RKO (cell line): ENCODE measurements at places on chromosomes 2 and 18.

GRCh38 chr2:126761981-126762878 lies 106.3 kb downstream of the GYPC start:
- DNase-seq: no peak

DNA sequence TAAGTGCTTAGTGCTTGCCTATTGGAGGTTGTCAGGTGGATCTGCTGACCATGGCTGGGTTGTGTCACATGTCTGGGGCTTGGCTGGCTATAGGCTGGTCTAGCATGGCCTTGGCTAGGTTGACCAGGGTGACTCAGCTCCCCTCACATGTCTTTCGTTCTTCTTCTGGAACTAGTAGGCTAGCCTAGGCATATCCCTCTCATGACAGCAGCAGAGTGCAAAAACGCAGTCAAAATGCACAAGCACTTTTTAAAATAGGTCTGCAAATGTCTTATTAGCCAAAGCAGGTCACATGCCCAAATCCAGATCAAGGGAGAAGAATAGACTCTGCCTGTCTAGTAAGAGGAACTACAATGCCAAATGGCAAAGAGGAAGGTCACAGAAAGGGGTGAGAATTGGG lies 179.7 kb upstream of the ACVR2A start:
- DNase-seq: peak; percentile 18

DNA sequence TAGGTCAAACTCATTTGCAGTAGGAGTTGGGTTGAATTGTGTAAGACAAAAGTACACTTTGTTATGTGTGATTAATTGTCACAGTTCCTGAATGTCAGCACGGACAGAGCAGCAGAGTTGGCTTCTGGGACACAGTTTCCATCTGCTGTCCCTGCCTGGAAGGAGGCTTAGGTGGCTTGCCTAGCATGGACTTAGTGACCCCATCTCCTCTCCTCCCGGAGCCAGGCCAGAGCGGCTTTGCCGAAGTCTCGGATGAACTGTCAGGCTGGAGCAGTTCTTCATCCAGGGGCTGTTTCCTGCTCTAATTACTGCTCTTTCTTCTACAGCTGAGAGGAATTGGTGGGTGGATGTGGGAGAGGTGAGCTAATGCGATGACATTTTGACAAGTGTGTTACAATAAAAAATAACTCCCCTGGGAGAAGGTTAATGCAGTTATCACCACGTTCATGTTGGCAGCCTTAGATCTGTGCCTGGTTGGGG lies 102.0 kb downstream of the SH3RF3 start:
- DNase-seq: no peak

DNA sequence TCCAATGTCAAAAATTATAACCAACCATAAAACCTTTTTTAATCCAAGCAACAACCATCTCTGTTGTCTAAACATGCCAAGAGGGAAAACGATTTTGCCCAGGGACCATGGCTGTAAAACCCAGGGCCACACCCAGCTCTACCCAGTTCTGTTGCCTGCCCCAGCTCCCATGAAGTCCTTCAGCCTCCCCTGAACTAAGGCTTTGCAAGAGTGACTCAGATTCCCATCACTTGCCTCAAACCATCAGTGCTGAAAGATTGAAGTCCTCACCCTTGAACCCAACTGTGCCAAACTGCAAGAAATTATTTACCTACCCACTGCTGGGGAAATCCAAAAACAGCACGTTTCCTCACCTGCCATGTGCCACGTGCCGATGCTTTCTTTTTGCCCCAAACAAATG lies 102.5 kb downstream of the TFCP2L1 start:
- no peak for DNase-seq

GRCh38 chr2:147660680-147661079 lies 184.1 kb upstream of the ACVR2A start:
- no peak for DNase-seq

DNA sequence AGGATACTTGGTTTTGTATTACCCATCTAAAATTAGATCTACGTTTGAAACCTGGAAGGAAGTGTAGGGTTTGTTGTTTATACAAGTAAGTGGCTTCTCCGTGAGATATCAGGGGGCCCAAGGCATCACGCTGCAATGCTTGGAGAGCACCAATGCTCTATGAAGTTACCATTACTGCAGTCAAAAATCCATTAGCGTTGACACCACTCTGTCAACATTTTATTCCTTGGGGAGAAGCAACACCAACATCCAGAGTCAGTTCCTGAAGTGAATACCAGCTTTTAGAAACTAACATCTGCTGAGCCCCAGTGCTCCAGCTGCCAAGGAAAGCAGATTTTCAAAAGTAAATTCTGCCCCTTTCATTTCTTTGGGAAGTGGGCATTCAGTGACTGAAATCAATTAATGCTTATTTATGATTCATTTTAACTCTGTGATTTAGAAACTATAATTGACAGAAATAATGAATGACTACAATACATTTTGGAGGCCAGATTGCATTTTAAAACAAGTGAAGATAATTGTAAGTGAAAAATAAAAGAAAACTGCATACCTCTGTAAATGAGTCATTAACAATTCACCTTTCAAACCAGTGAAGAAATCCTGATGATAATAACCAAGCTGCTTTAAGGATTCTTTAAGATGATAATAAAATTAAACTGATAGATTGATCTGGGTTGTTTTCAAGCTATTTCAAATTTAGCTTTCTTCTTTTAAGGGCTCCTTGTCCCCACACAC lies 30.5 kb downstream of the LRP1B start:
- DNase-seq: no peak

DNA sequence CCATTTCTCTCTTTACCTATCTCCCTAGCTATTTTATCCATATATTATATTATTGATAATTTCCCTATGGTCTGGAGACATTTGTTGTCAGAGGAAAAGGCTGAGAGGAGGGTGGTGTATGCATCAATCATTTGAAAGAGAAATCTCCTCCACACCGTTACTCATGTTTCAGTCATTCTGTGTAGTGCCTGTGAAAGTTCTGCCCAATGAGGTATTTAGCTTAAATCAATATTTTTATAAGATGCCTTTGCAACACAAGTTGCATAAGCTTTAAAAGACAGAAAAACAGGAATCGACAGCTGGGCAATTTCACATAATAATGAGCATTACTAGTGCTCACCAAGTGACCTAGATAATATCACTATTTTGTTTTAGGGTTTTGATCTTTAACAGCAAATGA lies 363.7 kb upstream of the FSIP2 start:
- no peak for DNase-seq

GRCh38 chr2:232457121-232458011 lies 1.4 kb downstream of the ALPI start:
- DNase-seq: no peak
